Activated CD4-positive, CD25-positive, alpha-beta regulatory T cell (primary cell): ENCODE measurements at places on chromosomes 6 and 20.

GRCh38 chr6:112029045-112029822 lies 24.7 kb upstream of the CCN6 start:
- DNase-seq = peak; percentile 53

DNA sequence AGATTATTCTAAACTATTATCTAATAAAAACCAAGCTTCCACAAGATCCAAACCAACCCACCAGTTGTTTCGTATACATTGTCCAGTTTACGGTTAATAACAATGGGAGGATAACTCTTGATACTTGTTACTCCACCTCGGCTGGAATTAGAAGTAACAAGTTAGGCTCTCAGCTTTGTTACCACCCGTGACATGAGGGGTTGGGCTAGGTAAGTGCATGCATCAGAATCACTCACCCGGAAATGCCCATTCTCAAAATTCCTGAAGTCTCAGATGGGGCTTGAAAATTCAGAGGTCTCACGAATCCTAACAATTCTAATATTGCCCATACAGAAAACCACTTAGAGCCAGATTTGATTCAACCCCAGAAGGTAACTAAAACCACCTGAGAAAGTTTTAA lies 27.0 kb upstream of the SERPINB1 start:
- no peak for DNase-seq

GRCh38 chr6:158939255-158940159 lies 60.5 kb downstream of the RSPH3 start:
- DNase-seq = no peak

DNA sequence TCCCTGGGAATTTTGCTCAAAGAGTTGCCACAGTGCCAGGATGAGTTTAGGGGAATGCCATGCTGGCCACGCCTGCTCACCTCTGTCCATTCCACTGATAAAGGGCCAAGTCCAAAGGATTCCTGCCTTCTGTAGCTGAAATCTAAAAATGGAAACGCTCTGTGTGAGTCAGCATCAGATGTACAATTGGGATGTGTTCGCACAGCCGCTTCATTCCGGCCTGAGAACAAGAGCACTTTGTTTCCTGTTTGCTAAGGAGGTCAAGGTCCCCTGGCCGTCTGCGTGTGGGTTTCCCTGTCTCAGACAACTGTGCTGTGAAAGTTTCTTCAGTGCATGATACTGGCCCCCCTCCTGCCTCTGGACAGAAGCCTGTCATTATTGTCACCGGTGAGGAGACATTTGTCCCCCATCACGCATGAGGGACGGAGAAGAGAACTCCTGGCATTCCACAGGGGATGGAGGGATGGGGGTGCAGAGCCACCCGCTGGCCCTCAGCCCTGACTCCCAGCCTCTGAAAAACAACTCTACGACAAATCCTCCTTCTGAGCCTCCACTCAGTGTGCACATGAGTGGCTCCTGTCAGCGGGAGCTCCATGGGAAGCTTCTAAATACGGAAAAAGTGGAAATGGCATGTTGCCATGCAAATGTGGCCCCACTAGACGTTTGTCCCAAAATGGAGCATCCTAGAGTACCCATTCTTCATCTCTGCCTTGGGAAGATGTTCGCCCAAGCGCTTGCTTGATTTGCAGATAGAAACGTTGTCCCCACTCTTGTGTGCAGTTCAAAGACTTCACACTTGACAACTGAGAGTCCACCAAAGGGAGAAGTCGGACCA lies 143.5 kb upstream of the AFDN start:
- DNase-seq = no peak

- no peak for DNase-seq
Measured at GRCh38 chr20:43583982-43584432, 6.7 kb upstream of the IFT52 start.

GRCh38 chr20:56411759-56412472 lies at the start of gene CASS4:
Gene CASS4 (plus strand): TSS chr20:56412260. CDS start chr20:56412459, 199 bp downstream.
- DNase-seq = no peak

DNA sequence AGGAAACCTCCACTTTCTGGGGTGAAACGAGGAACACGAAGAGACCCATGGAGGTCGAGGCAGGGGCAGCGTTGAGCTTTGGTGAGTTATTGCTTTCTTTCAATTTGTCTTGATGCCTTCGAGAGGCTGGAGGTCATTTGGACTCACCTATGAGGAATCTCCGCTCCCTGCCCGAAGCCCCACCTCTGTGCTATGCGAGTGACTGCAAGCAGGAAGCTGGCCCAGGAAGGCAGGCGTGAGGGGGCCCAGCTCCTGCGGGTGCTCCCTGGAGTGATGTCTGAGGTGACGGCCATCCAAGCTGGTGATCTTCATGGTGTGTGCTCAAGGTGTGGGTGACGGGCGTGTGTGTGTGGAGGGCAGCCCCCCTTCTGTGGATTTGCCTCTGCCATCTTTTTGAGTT lies 13.0 kb downstream of the PSMG4 start:
- DNase-seq = no peak

GRCh38 chr6:21190701-21191100 lies 402.9 kb upstream of the SOX4 start:
- DNase-seq = no peak

- DNase-seq = peak; percentile 14
Measured at GRCh38 chr20:37095108-37095598, 644 bp downstream of the RBL1 start.

DNA sequence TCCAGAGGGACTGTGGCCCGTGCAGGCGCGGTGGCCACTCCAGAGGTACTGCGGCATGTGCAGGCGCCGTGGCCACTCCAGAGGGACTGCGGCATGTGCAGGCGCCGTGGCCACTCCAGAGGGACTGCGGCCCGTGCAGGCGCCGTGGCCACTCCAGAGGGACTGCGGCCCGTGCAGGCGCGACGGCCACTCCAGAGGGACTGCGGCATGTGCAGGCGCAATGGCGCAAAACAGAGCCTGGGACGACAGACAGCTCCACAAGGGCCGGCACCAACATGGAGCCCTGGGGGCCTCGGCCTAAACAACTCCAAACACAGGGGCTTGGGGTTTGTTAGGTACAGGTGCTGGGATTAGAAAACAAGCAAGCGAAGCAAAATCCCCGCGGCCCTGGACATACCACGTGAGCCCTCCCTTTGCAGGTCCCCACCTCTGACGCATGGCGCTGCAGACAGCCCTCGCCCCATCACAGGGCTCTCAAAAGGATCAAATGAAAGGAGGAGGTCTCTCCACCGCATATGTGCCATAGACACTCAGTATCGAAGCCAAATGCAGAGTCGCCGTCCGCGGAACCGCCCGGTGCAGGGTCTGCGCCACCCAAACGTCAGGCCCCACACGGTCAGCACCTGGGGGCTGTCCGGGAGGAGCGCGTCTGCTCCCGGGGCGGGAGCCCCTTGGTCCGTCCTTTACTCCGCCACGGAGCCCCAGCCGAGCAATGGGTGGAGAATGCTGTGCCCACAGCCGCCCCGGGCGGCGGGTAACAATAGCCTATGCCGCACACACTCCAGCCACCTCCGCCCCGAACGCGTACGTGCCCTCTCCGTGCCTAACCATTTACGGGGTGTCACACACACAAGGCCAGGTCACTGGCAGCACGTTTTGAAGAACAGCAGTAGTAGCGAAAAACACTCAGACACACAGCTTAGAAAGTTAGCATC lies 85.7 kb downstream of the TAF4 start:
- no peak for DNase-seq

GRCh38 chr20:58567437-58567836 lies 52.2 kb upstream of the APCDD1L start:
- no peak for DNase-seq

GRCh38 chr20:22525069-22525820 lies 59.1 kb downstream of the FOXA2 start:
- DNase-seq = no peak

- DNase-seq = no peak
Measured at GRCh38 chr6:2688401-2689064, 62.2 kb downstream of the MYLK4 start.

DNA sequence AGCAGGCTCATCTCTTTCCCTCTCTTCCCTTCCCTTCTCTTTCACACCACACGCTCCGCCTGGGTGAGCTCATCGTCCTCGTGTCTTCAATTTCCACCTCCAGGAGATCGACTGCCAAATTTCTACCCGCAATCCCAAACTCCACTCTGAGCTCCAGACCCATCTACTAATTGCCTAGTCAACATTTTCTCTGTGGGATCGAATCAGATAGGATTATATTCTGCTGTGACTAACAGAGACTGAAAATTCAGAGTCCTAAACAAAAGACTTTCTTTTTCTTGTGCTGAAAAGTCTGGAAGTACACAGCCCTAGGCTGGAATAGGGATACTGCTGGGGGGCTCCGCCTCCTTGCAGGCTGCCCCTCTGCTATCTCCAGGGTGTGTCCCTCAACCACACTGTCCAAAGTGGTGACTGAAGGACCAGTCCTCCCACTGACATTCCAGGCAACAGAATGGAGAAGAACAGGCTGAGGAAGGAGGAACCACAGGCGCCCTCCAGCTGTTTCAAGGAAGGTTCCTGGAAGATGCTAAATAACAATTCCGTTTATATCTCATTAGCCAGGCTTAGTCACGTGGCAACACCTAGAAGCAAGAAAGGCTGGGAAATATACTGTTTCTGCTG lies 5.0 kb upstream of the HSPA12B start:
- no peak for DNase-seq

DNA sequence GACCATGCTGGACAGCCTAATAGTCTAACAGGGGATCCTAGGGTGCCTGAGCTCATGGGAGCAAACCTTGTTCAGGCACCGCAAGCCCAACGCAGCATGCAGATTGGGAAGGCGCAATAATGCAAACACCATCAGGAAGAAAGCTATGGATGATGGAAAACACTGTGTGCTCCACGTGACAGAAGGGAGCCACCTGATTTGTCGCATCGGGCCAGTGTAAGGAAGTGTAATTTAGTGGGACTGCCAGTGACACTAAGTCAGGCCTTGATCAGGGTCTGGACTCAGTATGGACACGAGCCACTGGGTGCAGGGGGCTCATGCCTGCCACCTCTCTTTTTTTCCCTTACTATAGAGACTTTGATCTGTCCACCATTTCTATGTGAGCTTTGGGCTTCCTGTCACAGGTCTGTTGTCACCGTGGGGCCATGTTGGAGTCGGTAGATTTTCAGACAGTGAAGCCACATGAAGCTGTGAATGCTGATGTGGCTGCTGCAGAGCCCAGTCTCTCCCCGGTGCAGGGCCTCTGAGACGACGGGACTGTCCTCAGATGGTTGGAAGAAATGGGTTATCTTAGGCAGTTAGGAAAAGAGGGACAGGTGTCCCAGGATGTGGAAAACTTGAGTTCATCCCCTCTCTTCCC lies 74.2 kb upstream of the AGPAT4 start:
- DNase-seq = no peak

GRCh38 chr6:48611332-48611731 lies 500.3 kb upstream of the PTCHD4 start:
- no peak for DNase-seq

GRCh38 chr20:1757072-1757471 lies 99.5 kb upstream of the SIRPG start:
- DNase-seq = no peak

GRCh38 chr6:134457941-134458340 lies 140.0 kb upstream of the SGK1 start:
- DNase-seq = no peak

GRCh38 chr20:16020971-16021370 lies 552.3 kb downstream of the KIF16B start:
- DNase-seq = no peak

- DNase-seq = no peak
Measured at GRCh38 chr20:54118220-54119001, 48.0 kb upstream of the BCAS1 start.

GRCh38 chr6:106363401-106364138 lies 3.1 kb downstream of the CRYBG1 start:
- no peak for DNase-seq

DNA sequence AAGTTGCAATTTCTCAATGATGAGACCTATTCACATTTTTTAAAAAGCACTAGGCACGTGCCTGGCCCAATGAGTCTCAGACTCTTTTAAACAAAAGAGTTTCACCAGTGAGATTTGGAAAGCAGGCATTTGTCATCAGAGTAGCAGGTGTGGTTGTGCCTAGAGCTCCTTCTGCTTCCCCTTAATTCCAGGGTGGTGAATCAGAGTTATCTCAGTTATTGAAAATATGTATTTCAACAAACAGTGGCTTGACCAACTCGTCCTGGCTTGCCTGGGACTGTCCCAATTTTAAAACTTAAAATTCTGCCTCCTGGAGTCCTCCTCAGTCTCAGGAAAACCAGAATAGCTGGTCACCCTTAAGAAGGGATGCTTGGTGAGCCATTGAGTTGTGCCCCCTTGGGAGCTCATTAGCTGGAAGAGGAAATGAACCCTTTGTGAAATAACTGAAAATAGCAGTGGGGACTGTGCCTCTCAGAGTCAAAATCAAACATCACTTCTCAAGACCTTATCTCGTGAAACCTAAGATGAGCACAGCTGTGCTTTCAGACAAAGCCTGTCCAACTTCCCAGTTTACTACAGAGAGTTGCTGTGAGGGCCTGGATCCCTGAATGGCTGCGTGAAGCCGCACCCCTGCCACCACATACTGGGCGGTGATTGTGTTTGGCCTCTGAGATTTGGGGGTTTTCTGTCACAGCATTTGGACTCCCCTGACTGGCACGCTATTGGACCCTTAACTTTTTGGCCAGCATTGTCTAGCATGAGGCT lies 116.3 kb downstream of the ANKRD60 start:
- no peak for DNase-seq

DNA sequence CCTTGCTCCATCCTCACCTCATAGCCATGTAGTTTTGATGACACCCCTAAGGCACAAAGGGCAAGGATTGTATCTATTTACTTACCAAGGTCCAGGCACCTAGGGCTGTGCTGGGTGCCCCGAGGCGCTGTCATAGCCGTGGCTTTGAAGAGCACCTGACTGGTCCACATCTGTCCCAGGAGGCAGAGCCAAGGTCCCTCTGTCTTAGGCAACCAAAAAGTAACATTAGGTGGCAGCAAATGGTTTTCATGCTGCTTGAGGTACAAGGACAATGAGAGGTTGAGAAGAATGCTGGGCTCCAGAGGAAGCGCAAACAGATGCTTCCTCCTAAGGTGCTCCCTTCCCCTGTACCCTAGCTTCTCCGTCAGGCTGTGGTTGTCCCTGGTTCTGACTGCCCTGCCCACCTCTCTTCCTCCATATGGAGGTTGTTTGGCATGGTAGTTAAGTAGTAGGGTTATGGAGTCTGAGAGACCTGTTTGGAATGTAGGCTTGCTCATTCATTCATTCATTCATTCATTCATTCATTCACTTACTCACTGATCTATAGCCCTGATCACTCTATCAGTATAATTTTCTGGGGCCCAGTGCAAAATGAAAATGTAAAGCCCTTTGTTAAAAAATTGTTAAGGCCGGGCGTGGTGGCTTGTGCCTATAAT lies 3.0 kb upstream of the UQCC2 start:
- no peak for DNase-seq

DNA sequence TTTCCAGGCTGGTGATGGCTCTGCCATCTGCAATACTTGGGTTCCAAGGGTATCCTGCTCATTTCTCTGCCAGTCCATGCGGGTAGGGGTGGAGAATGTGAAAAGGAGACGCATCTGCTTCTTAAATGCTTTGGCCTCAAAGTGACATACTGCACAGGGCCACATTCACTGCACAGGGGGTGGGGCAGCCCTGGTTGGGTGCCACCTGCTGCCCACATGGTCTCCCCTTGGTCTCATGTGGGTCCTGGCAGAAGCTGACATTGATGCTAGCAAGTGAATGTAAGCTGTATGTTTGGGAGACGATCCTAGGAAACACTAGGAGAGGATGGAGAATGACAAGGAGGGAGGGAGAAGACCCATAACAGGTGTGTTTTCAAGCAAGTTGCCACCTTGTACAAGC lies 140.9 kb downstream of the EDN3 start:
- DNase-seq = no peak

- no peak for DNase-seq
Measured at GRCh38 chr6:85402922-85403321, 47.0 kb upstream of the NT5E start.
